Panc1 (cell line): ENCODE measurements at places on chromosomes 13 and 19.

GRCh38 chr13:32941368-32941767 is 74.9 kb upstream of the KL start:
- DNase-seq, result no peak

DNA sequence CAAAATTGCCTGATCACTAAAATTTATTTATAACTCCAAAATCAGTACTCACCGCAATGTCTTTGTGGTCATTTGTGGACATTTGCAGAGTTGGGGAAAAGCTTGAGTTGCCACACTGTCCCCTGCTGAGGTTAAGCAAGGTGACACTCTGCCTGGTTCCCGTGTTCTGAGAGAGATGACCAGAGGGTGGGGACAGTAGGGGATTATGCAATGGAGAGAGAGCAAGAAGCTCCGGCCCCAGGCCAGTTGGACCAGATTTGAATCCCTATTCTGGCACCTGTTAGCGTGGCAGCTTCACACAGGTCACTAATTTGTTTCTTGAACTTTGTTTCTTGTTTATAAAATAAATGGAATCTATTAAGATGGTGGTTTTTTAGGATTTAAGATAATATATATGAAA is 17.8 kb downstream of the ERCC5 start:
- no peak for DNase-seq

DNA sequence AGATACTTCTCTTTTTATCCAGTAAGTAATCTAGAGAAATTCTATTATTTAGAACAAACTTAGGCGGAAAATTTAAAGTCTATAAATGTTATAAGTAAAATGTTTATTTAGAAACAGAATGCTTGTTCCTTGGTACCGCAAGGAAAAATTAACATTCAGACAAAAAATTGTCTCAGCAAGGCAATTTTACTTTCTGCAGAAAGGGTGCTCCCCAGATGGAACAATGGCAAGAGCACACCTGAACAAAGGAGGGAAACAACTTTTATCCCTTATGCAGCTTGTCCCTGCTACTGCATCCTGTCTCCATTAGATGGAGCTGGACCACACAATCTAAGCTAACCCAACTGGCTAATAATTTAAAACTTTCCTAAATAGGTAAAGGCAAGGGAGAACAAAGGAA is 6.5 kb upstream of the ZNF708 start:
- DNase-seq, result no peak

GRCh38 chr19:16509141-16510061 is 13.2 kb downstream of the C19orf44 start:
- DNase-seq, result no peak

DNA sequence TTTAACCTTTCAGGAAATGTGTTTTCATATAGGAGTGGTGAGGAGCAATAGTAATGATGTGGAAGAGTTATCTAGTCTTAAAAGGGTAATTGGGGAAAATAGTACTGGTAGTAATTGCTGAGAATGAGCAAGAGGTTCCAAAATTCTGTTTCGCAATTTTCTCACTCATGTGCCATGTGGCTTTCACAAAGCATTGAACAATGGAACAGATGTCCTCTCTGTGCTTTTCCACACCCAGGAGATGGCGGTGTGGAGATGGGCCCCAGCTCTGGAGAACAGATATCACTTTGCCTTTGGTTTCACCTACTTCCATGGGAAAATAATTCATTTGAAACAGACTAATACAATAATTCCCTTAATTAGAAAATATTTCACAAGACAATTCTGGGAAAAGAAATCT is 170.0 kb upstream of the SLC10A2 start:
- DNase-seq, result no peak
